ENCODE measurements at places on chromosomes 2 and 18. TPM values are rescaled to one million over a fixed set of nuclear protein-coding genes. Genes with fewer than 3 reads are reported as not detected.

Gene BIN1
- 28.6 TPM for total RNA-seq

Gene MTLN
- 40.8 TPM for total RNA-seq

- no peak for DNase-seq
Measured at GRCh38 chr2:15780912-15781574, 159.3 kb upstream of the MYCN start.

DNA sequence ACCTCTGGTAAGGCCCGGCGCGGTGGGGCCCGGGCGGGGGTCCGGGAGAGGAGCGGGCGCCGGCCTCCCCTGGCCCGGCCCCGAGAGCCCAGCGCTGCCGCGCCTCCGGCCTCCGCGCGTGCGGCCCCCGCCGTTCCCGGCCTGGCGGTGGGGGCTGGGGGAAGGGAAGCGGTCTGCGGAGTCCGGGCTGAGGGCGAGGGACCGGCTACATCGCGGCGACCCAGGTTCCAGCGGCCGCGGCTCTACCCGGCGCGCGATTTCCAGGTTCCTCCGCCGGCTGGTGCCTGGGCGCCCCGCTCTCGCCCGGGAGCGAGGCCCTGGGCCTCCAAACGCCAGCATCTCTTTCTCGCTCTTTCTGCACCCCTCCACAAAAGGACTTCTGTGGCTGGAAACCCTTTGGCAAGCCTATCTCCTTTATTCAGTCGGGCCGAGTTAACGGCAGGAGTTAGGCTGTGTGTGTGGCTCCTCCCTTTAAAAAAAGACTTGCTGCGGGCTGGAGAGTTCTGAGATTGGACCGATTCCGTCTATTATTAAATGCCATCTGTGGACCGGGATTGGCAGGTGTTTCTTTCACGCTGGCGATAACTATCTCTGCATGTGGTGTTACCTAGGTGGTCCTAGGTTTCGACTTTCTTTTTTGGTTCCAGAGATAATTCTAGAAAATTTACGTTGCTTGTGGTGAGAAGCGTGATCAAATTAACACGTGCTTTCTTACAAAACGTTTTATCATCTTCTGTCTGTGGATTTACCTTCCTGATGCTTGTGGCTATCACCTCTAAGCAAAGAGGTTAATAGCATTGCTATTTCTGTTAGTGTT, 592 bp downstream of the ME2 start:
- DNase-seq, result no peak

Gene TOGARAM2
- 0.78 TPM for total RNA-seq

Gene LIMS4
- not detected for total RNA-seq
